Amniotic stem cell (primary cell): ENCODE measurements at places on chromosomes 3 and 15.

- no peak for DNase-seq
These were observed 24.1 kb upstream of the GP9 start for GRCh38 chr3:129036222-129037092.

GRCh38 chr15:90327311-90327710 is 24.8 kb upstream of the ZNF774 start:
- no peak for DNase-seq

GRCh38 chr3:169923189-169923588 is 11.8 kb downstream of the SAMD7 start:
- DNase-seq, result no peak

DNA sequence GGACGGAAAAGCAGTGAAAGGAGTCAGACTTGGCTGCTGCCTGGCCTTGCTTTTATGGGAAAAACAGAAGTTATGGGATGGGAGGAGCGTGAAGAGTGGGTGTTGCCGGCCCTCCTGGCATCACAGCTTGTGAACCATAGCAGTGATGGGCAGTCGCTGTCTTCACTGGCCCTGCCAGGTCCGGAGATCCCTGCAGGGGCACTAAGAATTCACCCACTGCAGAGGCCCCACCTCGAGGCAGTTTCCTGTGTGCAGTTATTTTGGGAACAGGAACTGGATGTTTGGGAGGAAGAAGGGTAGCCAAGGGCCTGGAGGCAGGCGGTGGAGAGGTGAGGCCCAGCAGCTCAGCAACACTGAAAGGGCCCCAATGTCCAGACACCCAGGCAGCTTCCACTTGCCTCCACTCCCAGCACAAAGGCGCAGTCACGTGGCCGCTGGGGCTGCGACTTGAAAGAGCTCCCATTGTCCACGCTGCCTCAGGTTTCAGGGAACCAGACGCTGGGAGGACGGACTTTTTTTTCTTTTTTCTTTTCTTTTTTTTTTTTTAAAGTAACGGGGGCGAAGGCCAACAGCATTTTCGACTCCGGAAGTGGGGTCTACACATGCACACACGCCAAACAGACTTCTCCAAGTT is 255.6 kb downstream of the ZNF621 start:
- DNase-seq, result no peak

DNA sequence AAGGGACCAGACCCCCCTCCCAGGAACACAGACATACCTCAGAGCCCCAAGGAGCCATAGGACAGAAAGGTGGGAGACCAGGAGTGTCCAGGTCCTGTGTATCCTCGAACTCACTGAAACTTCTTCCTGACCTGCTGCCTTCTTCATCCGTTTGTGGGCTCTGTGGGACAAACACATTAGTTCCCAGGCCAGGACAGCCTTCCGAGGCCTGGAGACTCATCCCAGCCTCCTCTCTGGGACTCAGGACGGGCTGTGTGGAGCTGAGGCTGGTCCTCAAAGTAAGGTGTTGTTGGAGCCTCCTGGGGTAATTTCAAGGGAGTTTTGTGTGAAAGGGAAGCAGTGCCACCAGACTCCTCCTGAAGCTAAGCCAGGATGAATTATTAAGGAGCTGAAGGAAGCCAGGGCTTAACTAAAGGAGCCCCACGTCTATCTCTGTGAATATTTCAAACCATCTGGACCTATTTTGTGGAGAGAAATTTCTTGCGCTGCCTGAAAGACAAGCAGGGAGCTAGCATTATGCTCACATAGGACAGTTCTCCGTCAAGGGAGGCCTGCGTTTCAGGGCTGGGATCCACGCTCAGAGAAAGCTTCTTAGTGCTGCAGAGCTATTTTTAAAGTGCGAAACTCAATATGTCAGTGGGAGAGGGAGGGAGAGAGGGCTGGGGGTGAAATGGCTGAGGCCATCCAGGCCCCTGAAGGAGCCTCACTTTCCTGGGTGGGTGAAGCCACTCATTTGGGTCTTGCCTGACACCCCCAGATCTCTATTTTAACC is 29.8 kb upstream of the PLA2G4E start:
- DNase-seq, result no peak

DNA sequence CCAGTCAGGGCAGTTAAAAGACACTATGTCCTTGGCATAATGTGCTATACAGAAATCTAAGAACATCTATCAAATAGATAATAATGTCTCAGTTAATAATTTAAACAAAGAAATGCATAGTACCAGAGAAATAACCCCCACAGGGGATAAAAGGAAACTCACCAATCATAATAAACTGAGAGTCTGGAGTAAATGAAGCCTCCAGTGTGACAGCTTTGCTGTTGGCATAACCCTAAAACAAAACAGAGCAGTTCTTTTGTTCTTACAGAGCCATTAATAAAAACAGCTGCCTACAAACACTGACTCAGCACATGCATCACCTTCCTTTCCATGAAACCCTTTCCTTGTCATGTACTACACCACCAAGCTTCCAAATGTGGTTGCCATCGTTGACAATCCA is 13.5 kb downstream of the PPM1M start:
- no peak for DNase-seq

GRCh38 chr3:69292185-69292584 is 93.7 kb downstream of the FRMD4B start:
- no peak for DNase-seq

- no peak for DNase-seq
These were observed 53.4 kb downstream of the HES1 start for GRCh38 chr3:194189243-194189791.

GRCh38 chr3:117762621-117763037 is 1053.0 kb downstream of the TUSC7 start:
- DNase-seq, result no peak

- no peak for DNase-seq
These were observed 466.1 kb upstream of the PPP2R3A start for GRCh38 chr3:135499426-135499825.
